Large intestine (tissue), 12 donors: ENCODE measurements at places on chromosomes 2 and 18. TPM values are rescaled to one million over a fixed set of nuclear protein-coding genes. Genes with fewer than 3 reads are reported as not detected.

- H3K27me3 ChIP-seq: no peaks in the 10 kb centered on the region
- no peak overlapping the region for H3K27ac ChIP-seq
Observed at GRCh38 chr18:44958455-44958854, 277.8 kb downstream of the SETBP1 start.

DNA sequence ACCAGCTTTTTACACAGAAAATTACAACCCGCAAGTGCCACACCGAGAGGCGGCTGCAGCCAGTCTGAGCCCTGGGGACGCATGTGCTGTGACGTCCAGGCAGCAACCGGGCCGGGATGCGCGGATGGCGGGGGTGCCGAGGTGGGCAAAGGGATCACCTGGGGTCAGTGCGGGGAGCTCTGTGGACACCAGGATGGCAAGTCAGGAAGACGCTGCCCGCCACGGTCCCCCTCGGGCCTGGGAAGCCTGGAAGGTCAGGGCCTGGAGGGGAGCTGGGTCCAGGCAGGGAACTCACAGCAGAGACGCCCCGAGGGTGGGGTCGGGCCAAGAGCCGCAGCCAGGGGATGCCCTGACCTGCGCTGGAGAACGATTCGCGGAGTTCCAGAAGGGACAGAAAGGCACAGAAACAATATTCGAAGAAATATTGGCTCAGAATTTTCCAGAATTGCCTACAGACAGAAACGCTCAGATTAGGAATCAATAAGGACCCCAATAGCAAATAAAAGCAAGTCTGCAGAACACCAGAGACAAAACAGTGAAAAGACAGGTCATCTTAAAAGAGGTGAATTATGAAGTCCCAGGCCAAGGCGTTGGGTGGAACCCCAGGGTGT, 11.7 kb upstream of the KIF1A start:
- no peak overlapping the region for H3K4me3 ChIP-seq
- peaks cover 6% of the 10 kb centered on the region for H3K4me1 ChIP-seq
- no peak for DNase-seq
- H3K27ac ChIP-seq: no peak overlapping the region

The ZNF407 gene
- 6.6 TPM for polyA plus RNA-seq

The RIT2 gene
- polyA plus RNA-seq: 1.9 TPM
